ENCODE measurements at places on chromosomes 3 and 15.

DNA sequence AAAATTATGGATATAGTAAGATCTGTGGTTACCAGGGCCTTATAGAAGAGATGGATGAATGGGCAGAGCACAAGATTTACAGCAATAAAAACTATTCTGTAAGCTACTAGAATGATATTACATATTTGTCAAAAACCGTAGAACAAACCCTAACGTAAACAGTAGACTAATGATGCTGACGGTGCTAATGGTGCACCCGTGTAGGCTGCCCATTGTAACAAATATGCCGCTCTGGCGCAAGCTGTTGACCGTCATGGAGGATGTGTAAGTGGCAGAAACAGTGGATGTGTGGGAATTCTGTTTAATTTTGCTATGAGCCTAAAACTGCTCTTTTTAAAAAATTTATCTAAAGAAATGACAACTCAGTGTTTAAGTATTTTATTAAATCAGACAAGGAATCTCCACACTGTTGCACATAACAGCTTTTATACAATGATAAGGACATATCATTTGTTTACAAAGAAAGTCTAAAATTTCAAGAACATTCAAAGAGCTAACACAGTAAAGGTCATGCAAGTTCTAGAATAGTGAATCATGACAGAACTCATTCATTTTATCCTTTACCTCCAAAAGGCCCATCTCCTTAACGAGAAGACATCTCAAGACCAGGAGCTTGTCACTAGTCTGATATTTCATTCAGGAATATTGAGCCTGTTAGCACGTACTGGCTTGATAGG lies 32.8 kb downstream of the TFRC start:
- no peak for DNase-seq

DNA sequence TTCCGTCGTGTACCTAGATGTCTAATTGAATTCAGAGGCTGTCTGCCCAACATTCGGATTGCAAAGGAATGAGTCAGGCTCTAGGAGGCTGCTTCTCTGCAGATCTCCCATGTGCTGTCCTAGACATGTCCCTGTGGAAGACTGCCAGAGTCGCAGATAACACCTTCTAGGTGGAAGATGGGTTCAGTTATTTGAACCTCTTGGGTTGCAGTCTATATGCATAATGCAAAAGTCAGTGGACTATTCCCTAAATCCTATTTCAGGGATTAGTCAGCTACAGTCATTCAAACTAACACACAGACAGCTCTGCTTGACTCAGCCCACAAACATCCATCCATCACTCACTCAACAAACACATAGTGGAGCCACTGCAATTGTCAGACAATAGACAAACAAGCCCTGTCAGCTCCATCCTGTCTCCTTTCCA lies 300.0 kb upstream of the CTNNB1 start:
- DNase-seq, result no peak

GRCh38 chr3:6182909-6183308 lies 678.0 kb upstream of the GRM7 start:
- DNase-seq, result no peak

DNA sequence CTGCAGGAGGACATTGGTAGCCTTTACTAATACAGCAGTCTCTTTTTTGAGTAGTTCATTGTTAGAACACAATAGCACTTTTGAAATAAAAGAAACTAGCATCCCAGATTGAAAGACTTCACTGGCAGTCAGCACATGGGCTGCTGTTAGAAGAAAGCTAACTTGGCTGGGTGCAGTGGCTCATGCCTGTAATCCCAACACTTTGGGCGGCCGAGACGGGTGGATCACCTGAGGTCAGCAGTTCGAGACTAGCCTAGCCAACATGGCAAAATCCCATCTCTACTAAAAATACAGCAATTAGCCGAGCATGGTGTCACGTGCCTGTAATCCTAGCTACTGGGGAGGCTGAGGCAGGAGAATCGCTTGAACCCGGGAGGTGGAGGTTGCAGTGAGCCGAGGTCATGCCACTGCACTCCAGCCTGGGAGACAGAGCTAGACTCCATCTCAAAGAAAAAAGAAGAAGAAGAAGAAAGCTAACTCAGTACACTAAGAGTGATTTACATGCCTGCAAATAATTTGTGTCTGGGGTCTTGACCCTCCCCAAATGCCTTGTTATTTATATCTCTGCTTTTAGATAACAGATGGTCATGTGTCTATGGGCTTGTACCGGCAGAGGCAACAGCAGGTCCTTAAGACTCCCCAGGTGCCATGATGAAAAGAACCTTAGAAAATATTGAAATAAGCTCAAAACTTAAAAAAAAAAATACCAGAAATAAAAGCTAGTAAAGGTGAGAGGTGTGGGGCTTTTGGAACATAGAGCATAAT lies 9.7 kb downstream of the TPM1 start:
- no peak for DNase-seq

DNA sequence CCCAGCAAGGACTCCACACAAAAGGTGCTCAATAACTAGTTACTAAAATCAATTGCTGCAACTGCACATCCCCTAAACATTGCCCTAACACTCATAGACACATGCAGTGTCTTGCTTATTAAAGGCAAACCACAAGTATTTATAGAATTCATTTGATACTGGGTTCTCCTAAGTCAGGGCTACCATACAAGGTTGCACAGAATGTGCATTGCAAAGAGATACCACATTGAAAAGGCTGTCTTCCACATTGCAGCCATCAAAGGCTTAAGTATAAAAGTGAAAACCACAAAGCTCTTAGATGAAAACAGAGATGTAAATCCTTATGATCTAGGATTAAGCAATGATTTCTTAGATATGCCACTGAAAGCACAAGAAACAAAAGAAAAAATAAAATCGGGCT lies 33.6 kb upstream of the TOPAZ1 start:
- DNase-seq, result no peak

GRCh38 chr15:31080591-31081014 lies 20.9 kb downstream of the TRPM1 start:
- DNase-seq, result no peak

DNA sequence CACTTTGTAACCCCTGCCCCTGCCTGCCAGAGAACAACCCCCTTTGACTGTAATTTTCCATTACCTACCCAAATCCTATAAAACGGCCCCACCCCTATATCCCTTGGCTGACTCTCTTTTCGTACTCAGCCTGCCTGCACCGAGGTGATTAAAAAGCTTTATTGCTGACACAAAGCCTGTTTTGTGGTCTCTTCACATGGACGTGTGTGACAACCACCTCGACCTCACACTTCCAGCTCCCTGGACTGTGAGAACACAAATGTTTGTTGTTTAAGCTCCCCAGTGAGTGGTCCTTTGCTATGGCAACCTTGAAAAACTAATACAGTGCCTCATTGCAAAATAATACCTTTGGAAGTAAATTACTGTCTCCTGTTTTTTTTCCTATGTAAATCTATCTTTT lies 299.2 kb upstream of the POU1F1 start:
- no peak for DNase-seq

DNA sequence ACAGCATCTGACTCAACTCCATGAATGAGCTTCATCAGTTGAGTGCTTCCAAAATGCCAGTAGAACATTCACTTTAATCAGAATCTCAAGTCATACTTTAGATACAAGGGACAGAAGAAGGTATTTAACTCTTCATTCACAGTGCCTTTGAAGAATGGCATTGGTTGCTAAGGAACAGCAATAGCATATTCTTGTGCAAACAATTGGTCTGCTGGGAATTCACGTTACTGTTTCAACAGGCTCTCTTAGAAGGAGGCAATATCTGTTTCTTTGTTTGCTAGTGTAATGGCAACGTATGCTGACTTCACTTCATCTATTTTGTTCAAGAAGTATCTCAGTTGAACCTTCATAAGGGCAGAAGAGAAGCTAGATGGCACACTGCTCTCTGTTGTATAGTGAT lies 113.9 kb downstream of the TMEM108 start:
- DNase-seq, result no peak

- DNase-seq, result no peak
These were observed 708 bp downstream of the SEC22A start for GRCh38 chr3:123202451-123202850.

- DNase-seq, result no peak
These were observed 42.0 kb upstream of the CFAP161 start for GRCh38 chr15:81091889-81092558.

DNA sequence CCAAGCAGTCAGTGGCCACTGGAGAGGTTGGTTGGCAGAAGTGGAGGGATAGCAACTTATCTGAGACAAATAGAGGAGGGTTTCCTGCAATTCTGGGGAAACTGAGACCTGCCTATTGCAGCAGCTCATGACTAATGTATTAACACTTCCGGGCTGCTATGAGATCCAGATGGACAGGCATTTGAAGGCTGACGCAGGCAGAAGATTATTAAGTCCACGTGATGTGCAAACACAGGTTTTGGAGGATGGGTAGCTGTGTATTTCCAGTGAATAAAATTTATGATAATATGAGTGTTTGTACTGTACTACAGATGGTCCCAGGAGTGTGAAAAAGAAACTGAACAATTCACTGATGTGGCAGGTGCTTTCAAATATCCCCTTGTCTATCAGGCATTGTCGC lies 28.5 kb upstream of the CFAP161 start:
- no peak for DNase-seq

DNA sequence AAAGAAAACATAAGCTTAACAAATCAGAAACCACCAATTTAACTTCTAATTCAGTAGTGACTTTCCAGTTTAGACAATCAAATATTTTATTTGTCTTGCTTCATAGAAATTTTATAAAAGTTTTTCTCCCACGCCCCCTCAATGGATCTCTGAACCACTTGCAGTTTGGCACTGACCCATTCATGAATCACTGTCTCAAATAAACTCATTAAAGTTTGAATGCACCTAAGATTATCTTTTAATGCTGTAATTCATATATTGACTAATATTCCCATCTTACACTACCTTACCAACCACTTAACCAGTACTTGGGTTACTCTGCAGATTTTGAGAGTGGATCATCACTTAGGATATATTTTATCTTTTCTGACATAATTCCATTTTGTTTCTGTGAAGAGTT lies 880.2 kb downstream of the OTOL1 start:
- no peak for DNase-seq

GRCh38 chr3:149590691-149591441 lies 67.0 kb downstream of the WWTR1 start:
- no peak for DNase-seq

- no peak for DNase-seq
These were observed 37.9 kb downstream of the EID1 start for GRCh38 chr15:48915861-48916260.

- no peak for DNase-seq
These were observed 660 bp upstream of the RTF1 start for GRCh38 chr15:41416128-41416741.

DNA sequence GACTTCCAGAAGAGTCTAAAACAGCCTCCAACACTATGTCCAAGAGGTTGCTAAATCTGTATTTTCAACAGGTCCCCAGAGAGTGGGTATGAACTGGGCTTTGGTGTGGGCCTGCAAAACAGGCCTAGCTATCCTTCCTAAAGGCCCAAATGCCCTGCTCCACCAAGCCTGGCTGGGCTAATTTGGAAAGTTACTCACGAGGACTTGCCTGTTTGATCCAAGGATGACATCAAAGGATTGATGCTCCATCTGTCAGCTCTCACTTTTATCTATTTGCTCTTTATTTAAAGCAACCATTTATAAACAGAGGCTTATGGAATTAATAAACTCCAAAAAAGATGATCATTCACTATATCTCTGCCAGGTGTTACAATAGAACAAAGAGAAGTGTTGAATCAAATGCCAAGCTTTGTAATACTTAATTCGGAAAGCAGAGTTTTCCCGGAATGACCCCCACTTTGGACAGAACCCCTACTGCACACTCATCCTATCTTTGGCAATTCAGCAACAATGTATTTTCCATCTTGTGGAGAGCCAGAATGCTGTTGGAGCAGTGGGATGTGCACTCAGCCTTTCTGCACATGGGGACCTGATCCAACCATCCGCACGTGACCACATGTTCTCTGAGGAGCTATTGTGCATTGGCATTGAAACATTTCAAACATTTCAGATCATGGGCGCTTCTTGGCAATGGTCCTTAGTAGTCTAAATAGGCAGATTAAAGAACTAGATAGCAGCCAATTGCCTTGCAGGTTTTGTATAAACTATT lies 163.3 kb upstream of the THBS1 start:
- no peak for DNase-seq
